Activated CD4-positive, alpha-beta memory T cell treated with anti-CD3 and anti-CD28 coated beads for 36 hours (primary cell): ENCODE measurements at places on chromosomes 11 and 22. TPM values are rescaled to one million over a fixed set of nuclear protein-coding genes. Genes with fewer than 3 reads are reported as not detected.

Gene WBP2NL
- total RNA-seq, result 1.5 TPM

Gene OR10W1
- total RNA-seq, result not detected

Gene TRABD
- total RNA-seq, result 89.2 TPM

Gene DGCR6
- 0.80 TPM for total RNA-seq

Gene TCIRG1
- 167 TPM for total RNA-seq

Gene FBXO3
- total RNA-seq, result 16.5 TPM

Gene OR8D1
- not detected for total RNA-seq

Gene RAC2
- total RNA-seq, result 714 TPM
